ENCODE measurements at places on chromosomes 11 and 22. TPM values are rescaled to one million over a fixed set of nuclear protein-coding genes. Genes with fewer than 3 reads are reported as not detected.

PRRG4 gene
- 9.5 TPM for total RNA-seq

ANKK1 gene
- 3.4 TPM for total RNA-seq

LRRC4C gene
- 6.6 TPM for total RNA-seq

WNT7B gene
- total RNA-seq, result 2.9 TPM

LIF gene
- total RNA-seq, result 1.4 TPM

GP1BB gene
- 6.2 TPM for total RNA-seq

KREMEN1 gene
- 9.5 TPM for total RNA-seq

TRIM6 gene
- 6.1 TPM for total RNA-seq

NARS2 gene
- total RNA-seq, result 21.8 TPM

SRPRA gene
- total RNA-seq, result 75.2 TPM

OR8B8 gene
- total RNA-seq, result not detected

CDKN1C gene
- 48.2 TPM for total RNA-seq

NTM gene
- 9.0 TPM for total RNA-seq

TPCN2 gene
- total RNA-seq, result 18.0 TPM
